Kidney capillary endothelial cell (primary cell): ENCODE measurements at places on chromosomes 16 and 17.
A peak's percentile ranks its signal among the peaks of the same experiment; 100 is the strongest.

- no peak for DNase-seq
Observed at GRCh38 chr16:62149631-62150030, 113.4 kb upstream of the CDH8 start.

DNA sequence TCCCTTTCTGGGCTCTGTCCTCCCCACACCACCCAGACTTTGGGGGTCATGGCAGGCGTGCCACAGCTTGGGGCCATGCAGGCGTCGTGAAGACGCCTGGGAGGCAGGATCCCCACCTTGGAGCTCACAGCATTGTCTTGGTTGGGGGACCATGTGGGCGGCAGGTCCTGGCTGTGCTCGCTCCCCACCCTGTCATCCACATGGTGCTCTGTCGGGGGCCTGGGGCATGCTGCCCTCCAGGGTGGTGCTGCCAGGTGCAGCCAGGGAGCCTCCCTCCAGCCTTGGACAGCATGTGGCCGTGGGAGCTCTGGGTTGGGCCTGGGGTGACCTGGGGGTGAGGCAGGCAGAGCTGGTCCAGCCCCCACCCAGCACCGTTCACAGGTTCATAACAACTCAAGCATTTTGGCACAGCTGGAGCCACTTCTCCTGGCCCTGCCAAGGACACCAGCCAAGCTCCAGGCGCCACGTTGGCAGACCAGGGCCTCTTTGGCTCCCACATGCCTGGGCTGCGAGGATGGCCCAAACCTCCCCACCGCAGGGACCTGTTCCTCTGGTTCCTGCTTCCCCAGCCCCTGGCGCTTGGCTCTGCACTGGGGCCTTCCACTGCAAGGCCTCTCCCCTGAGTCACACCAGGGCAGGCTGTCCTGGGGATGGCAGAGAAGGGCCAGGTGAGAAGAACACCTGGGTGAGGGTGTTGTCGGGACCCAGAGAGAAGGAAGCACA, 15.1 kb upstream of the ATP6V0C start:
- DNase-seq, result no peak

DNA sequence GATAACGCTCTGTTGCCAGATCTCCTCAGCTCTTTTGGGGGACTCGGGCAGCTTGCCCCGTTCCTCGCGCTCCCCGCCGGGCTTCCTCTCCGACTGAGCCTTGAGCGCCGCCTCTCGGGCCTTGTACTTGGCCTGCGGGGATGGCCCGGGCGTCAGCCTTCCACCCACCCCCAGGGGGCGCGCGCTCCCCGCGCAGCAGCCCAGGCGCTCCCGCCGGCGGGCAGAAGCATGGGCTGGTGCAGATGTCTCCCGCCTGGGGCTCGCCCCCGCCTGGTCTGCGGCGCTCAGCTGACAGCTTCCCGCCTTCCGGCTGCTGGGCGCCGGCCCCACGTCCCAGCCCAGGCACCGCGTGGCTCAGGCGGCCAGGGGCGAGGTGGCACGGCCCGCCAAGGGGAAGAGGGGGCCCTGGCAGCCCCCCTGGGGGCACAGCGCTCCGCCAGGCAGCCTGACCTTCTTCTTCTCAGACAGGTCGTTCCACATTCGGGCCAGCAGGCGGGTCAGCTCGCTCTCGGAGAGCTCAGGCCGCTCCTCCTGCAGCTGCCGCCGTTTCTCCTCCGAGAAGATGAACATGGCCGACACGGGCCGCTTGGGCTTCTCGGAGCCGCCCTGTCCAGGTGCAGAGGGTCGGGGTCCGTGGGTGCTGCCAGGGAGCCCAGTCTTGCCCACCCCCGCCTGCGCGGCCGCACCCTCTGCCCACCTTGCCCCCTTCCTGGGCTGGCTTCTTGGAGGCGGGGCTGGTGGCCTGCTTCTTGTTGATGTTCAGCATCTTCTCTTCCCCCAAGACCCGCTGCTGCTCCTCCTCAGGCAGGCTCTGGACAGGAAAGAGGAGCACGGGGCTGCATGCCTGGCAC, 8.9 kb downstream of the UBTF start:
- peak; percentile 91 for DNase-seq

DNA sequence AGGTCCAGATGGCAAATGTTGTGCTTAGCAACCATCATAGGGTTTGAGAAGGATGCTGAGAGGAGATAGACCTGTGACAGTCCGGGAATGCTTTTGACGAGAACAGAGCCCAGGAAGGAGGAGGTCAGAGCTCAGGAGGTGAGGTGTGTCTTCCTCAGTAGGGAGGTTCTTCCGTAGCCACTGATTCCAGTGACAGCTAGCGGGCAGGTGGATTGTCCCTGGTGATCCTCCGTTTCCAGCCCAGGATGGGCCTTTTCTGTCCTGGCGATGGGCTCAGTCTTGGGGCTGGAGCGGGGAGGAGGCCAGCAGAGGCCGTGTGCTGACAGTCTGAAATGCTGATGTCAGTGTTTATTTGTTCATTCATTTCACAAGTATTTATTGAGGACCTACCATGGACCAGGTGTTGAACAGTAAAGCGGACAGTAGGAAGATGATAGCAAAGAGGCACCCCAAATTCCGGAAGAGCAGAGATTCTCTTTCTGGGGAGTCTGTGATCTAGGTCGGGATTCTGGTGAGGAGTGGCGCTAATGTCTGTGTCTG, 38.8 kb downstream of the KIAA0513 start:
- no peak for DNase-seq

DNA sequence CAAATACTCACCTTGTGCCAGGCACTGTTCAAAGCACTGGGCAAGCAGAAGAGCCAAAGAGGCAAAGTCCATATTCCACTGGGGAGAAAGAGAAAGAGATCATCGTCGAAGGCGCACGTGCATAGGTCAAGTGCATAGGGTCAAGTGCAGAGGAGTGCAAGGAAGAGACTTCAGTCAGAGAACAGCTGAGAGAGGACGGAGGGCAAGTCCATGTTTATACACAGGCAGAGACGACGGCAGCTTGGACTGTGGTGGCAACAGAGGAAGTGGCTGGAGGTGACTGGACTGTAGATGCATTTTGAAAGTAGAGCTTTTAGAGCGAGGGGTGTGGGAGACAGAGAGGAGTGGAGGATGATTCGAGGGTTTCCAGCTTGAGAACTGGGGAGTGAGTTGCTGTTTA, 74.7 kb upstream of the SDK2 start:
- DNase-seq, result no peak

- no peak for DNase-seq
Observed at GRCh38 chr17:78206298-78206697, 7.8 kb upstream of the BIRC5 start.

GRCh38 chr17:28900986-28901726, 1.7 kb downstream of the DHRS13 start:
- no peak for DNase-seq

DNA sequence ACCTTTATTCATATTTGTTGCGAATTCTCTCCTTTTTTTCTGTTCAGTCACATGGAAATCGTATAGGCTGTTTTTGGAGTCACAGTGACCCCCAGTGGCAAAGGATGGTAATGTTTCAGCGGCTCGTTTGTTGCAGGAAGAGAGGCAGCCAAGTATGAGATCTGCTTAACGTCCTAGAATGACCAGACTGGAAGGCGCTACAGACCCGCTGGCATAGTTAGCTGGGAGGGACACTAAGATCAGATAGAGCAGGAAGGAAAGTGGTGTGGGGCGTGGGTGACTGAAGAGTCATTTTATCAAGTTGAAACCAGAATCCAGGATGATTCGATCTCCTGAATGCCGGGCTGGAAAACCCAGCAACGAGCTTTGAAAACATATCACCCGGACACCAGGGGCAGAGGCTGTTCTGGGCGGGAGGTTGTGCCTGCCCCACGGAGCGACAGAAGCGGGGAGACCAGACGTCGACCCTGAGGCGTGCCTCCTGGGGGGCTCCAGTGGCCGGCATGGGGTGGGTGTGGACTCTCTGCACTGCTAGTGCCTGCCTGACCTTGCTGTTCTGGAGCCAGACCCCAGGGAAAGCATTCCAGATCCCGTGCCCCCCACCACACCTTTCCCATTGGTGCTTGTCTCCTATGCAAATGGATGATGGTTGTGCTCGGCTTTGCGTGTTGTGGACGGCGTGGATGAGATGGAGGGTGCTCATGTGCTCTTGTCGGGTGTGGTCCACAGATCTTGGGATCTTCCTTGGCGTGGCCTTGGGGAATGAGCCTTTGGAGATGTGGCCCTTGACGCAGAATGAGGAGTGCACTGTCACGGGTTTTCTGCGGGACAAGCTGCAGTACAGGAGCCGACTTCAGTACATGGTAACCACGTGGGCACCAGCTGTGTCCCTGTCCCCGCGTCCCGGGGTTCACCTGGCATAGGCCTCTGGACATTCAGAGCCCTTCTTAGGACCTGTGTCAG, 7.7 kb downstream of the IL34 start:
- DNase-seq, result peak; percentile 89

GRCh38 chr17:43701318-43701743, 39.6 kb upstream of the MEOX1 start:
- DNase-seq, result no peak

- no peak for DNase-seq
Observed at GRCh38 chr16:3122926-3123570, 10.7 kb downstream of the ZNF205 start.

DNA sequence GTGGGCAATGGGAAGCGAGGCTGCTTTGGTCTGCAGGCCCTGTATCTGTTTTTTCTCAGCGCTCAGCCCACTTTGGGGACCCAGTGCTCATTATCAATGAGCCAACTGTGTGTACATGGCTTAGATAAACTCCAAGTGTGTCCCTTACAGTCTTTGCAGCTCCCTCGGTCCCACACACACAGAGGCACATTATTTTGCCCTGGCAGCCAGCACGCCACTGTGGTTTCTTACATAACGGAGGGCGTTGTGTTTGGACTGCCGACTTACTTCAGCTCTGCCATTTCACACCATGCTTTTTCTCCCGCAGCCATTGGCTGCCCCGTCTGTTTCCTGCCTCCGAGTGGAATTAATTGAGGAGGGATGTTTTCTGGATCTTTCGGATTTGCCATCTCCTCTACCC, 56.5 kb upstream of the CLEC18A start:
- DNase-seq, result no peak

DNA sequence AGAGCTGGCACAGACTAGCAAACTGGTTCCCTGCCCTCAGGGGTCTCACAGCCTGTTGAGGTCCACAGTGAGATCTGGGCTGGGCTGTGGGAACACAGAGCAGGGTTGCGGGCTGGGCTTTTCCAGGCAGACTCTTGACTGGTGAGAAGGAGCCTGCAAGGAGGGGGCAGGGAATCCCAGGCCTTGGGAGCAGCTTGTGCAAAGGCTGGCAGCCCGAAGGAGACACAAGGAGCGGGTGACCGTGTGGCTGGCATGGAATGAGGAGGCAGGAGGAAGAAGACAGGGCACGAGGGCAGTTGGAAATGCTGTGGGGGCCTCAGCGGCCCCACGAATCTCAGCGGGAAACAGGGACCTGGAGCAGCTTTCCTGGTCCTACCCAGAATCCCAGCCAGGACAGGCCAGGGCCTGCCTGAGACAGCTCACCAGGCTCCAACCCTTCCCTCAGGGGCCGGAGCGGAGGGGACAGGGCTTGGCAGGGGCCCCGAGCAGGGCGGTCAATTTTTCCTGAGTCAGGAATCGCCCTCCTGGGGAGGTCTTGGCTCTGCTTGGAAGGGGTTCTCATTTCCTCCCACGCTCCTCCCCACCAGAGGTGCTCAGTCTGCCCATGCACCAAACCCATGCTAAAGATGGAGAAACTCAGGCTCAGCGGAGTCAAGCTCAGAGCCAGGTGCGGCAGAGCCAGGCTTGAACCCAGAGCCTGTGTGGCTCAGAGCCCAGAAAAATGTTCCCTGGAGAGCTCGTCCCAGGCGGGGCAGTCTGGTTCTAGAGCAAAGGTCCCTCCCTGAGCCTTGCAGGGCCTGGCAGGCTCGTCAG, 9.2 kb upstream of the SNN start:
- no peak for DNase-seq

GRCh38 chr16:84391151-84392030, 23.1 kb downstream of the ATP2C2 start:
- DNase-seq, result no peak

DNA sequence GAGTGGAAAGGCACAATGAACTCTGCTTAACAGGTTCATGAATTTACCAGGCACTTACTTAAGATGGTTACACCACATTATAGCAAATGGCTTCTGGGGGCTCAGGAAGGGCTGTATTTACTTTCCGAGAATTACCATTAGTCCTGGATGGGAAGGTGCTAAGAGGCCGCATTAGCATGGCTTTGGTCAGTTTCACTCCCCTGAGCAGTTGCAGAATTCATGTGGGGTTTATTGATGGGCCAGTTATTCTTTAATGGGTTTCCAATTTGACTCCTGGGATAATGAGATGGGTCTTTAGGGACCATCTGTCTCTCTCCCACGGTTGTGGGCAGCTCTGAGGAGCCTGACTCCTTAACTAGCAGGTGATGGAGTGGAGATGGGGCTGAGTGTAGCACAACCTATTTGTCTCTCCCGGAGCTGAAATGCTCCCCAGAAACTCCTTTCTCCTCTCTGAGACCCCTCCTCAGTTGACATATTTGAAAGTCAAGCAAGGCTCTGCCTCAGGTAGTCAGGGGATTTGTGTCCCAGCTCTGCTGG, 652.5 kb downstream of the HS3ST4 start:
- DNase-seq, result no peak

DNA sequence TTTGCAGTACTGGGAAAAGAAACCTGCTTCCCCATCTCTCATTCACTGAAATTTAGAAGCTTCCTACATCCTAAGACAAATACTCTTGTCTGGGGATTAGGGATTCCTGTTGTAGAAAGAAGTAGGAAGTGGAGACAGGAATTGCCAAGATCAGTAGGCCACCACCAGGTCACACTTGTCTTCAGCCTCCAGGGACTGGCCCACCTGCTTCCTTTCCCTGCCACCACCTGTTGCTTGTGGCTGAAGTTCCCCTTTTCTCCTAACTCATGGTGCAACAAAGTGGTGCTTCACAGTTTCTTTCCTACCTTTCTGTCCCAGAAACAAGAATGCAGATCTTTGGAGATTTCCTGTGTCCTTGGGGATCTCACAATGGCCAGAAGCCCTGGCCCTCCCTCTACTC, 82.4 kb downstream of the WNT3 start:
- no peak for DNase-seq

- no peak for DNase-seq
Observed at GRCh38 chr17:12918142-12918541, 99.7 kb downstream of the ELAC2 start.

- DNase-seq, result no peak
Observed at GRCh38 chr17:33498069-33498468, 205.0 kb upstream of the ASIC2 start.

DNA sequence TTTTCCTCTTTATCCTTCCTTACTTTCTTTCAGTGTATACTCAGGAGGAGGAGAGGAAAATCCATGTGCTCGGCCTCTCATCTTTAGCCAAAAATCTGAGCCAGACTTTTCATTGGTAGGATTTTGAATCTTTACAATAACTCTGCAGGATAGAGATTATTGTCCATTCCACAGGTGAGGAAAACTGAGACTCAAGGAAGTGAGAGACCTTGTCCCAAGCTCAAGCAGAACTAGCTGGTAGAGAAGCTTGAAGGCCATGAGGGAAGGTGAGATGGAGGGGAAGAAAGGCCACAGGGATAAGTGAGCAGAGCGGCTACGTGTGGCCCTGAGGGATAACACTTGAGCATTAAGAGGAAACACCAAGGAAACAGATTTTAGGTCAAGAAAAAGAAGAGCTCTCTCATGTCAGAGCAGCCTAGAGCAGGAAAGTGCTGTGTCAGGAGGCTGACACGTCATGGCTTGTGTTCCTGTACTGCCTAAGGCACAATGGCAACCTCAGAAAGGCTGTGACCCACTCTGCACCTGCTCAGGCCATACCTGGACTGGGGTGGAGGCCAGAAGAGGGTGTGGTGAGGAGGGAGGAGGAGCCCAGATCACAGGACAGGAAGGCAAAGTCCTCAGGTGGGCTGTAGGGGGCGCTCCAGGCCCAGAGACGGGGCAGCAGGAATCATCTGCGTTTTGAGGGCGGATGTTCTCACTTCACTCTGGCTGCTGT, 11.9 kb downstream of the MT4 start:
- DNase-seq, result peak; percentile 30
